ENCODE measurements at places on chromosomes 13 and 19.

GRCh38 chr19:10120538-10121189, 965 bp upstream of the EIF3G start:
- DNase-seq: no peak

DNA sequence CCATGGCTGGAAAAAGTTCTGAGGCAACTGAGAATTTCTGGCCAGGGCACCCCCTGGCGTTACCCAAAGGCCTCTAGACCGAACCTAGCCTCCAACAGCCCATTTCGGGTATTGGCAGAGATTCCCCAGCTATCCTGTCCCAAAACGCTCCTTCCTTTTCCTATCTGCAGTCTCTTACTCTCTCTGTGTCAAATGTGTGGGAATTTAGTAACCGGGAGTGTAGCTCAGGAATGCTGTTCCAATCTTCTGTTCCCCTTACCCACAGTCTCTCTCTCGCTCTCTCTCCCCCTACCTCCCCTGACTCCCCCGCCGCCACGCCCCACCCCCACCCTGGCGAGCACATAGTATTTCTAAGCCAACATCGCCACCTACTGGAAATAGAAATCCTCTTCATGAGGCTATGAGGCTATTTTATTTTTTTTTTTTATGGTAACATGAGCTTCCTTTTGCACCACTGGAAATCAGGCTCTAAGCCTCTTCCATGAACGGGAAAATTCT, 27.0 kb downstream of the OXGR1 start:
- DNase-seq: no peak

GRCh38 chr19:10461047-10461949, 41.0 kb downstream of the PDE4A start:
- peak; percentile 77 for DNase-seq

DNA sequence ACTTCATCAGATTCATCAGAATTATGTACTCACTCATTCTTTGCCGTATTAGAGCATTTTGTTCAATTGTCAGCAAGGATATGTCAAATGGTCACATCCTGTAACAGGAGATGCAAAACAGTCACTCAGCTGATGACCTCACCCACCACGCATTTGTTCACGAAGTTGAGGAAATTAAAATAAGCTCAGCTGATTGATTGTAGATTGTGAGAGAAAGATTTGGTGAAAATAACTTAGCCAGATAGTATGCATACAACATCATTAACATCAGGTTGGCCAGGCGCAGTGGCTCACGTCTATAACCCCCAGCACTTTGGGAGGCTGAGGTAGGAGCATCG, 22.6 kb upstream of the CDC16 start:
- DNase-seq: no peak

DNA sequence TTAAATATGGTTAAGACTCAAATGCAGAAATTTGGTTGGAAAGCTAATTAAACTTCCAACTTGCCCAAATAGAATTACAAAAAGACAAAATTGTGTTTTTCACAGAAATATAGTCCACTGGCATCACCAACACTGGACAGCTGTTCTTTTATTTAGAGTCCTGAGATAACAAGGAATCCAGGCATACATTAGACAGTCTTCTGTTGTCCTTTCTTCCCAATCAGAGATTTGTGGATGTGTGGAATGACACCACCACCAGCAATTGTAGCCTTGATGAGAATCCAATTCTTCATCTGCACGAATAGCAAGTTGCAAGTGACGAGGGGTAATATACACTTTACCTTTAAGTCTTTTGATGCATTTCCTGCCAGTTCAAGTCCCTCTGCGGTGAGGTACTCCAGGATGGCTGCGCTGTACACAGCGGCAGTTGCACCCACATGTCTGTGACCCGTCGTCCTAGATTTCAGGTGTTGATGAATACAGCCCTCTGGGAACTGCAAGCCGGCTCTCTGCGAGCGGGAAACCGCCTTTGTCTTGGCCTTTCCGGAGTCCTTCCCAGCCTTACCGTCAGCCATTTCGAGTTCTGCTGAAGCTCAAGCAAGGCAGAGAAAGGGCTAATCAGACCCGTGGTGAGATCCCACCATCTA, 14.7 kb downstream of the UBAC2 start:
- peak; percentile 61 for DNase-seq

GRCh38 chr19:1851654-1852580, 3.6 kb upstream of the REXO1 start:
- DNase-seq: peak; percentile 69

GRCh38 chr13:63605403-63605802, 2189.8 kb upstream of the PCDH20 start:
- no peak for DNase-seq

- DNase-seq: peak; percentile 5
These were observed 666 bp downstream of the BIVM start for GRCh38 chr13:102799426-102800144.

DNA sequence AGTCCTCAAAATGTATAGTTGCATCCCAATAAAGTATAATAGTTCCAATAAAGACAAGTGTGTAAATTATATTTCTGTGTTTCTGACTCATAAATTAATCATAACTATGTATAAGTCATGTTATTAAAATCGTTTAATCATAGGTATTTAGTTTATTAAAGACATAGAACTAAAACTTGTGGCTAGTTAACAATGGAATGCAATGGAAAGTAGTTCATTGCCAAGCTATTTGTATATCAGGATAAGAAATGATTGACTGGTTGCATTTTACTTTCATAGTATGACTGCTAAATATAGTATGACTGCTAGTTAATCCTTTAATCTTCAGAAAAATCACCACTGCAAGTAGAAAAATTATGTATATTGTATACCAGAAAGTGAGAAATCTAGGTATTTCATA, 16.9 kb downstream of the COG3 start:
- DNase-seq: no peak

GRCh38 chr13:75774176-75774575, 138.0 kb downstream of the LMO7 start:
- no peak for DNase-seq

GRCh38 chr19:29315556-29316190, 102.7 kb upstream of the UQCRFS1 start:
- no peak for DNase-seq

- no peak for DNase-seq
These were observed 574.1 kb downstream of the LMO7 start for GRCh38 chr13:76210262-76210661.

DNA sequence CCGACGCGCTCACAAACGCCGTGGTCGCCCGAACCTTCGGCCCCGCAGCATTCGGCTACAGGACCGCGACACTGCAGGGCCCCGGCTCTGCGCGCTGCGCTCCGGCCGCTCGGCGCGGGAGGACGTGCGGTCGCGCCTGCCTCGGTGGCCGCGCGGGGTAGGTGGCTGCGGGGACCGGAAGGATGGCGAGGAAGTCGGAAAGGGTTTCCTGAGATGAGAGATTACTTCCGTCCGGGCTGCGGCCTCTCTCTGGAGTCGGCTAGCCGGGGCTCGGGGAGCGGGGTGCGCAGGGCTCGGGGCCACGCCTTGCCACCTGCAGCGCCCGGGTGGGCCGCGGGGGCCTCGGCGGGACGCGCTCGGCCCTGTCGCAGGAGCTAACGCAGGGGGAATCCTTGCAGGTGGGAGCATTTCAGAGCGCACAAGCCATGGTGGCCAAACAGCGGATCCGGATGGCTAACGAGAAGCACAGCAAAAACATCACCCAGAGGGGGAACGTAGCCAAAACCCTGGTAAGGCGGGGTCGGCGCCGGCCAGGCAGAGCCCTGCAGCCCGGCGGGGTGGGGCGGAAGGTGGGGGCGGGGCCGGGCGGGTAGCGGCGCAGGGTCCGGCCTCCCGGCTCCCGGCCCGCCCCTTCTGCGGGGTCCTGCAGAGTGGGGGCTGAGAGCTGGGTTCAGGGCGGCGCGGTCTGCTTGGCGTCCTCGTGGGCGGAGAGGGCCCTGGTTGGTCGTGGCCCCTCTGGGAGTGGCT, at the start of gene SERP2:
Gene SERP2 (plus strand): TSS at position 224 of the 747 bp plus-strand sequence. CDS start 202 bp downstream, at position 426.
- DNase-seq: peak; percentile 5

DNA sequence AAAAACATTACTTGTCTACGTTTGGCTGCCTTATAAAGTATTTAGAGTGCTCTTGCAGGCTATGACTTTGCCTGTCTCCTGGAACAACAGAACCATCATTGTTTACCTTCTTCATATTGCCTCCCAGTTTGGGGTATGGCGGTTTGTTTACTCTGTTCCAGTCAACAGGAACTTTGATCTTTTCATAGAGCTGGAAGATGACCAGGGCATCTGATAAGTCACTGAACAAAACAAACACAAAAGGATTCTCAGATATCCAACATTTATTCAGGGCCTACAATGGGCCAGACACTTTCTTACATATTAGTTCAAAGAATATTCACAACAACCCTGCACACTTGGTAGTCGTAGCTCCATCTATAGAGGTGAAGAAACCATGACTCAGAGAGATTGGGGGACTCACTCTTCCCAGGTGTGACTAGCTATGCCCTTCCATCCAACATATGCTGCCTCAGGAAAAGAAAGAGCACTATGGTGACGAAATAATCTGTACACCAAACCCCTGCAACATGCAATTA, 38.4 kb upstream of the CPB2 start:
- DNase-seq: no peak

GRCh38 chr13:38767506-38768265, 80.8 kb downstream of the FREM2 start:
- DNase-seq: no peak

GRCh38 chr19:35206855-35207254, 21.7 kb downstream of the FAM187B start:
- DNase-seq: no peak

GRCh38 chr19:45137179-45137761, 23.5 kb downstream of the NKPD1 start:
- DNase-seq: no peak

DNA sequence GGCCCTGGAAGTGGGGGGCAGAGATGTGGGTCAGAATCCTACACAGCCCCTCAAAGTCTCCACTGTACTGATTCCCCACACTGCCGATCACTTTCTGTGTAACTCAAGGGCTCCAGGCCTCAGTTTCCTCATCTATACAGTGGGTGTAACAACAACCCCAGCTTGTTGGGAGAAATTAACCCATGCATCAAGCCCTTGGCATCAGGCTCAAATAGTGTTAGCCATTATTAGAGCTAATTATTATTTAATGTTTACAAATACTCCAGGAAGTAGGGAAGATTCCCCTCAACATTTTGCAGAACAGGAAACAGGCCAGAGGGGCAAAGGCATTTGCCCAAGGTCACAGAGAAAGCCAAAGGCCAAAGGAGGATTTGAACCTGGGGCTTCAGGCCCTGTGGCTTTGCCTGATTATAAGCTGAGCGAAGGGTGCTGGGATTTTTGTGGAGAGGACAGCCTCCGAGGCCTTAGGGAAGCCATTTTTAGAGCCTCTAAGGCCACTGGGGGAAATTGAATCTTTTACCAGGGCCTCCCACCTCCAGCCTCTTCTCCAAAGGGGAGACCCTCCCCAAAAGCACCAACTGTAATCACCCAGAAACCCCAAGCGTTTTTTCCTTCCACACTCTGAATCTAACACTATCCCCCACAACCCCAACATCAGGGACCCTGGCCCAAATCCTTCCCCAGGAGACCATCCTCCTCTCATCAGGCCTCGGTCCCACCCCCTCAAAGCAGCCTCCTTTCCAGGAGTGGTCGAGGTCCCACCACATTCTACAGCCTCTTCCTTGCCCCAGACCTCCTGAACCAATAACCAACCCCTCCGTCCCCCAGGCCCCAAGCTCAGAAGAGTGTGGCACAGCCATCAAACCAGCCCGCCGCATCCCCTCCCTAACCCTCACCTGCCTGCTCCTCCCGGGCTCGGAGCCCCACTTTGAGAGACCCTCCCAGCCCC, 1.1 kb downstream of the FKBP8 start:
- no peak for DNase-seq

DNA sequence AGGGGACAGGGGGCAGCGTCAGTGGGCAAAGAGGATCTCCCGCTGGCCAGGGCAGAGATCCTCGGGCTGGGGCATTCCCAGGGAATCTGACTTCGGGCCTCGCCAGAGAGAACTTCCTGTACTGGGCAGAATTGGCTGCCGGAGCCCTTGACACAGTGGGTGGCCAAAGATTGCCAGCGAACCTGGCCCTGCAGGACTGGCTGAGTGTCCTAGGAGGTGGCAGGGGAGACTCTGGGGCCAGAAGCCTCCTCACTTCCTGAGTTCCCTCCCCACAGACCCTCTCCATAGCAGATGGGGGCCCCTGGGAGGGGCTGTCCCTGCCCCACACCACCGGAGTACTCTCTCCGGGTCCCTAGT, 19.3 kb downstream of the DPP9 start:
- no peak for DNase-seq

DNA sequence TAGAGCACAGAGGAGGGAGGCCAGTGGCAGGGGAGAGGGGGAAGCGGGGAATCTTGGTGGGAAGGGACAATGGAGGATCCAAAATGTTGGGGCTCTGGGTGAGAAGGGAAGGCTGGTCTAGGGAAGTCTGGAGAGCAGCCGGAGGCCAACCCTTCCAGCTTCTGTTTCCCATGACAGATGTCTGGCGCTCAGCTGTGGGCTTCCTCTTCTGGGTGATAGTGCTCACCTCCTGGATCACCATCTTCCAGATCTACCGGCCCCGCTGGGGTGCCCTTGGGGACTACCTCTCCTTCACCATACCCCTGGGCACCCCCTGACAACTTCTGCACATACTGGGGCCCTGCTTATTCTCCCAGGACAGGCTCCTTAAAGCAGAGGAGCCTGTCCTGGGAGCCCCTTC, 1.1 kb downstream of the PSENEN start:
- no peak for DNase-seq
